ENCODE measurements at places on chromosomes 7 and 10.

GRCh38 chr7:28114056-28114455, 66.5 kb downstream of the JAZF1 start:
- no peak for DNase-seq

DNA sequence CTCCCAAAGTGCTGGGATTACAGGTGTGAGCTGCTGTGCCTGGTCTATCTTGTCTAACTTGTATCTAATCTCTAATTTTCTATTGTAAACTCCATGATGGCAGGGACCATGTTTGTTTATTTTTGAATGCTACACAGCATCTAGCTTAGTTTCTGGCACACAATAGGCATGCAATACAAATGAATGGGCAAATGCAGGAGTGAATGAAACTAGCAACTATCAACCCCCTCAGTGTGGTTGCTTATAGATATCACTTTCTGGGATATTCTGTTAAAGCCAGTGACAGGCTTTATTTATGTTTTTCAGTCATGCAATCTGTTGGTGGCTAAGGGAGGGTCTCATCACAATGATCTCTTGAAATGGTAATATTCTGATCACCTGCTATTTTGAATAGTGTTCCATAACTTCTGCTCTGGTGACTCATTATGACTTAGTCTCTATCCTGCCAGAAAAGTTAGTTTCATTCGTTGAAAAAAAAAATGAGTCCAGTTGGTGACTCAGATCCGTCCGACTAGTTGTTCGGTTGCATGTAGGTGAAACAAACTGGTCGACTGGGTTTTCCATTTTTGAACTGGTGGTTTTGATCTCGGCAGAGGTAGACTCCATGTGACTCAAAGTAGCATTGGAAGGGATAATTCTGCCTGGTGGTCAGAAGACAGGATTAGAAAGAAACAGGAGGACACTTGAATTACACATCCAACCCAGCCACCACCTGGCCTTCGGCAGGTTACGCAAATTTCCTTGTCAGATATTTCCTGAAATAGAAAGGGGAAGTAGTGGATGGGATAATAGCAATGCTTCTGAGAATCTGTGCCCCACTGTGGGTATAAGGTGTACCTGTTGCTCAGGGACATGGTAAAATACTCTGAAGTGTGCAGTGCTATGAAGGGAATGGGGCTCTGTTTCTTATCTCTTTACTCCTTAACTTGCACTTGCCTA, 76.8 kb downstream of the GATA3 start:
- no peak for DNase-seq

- peak; percentile 38 for DNase-seq
Observed at GRCh38 chr7:40572810-40573465, 438.1 kb downstream of the SUGCT start.

- no peak for DNase-seq
Observed at GRCh38 chr7:29400437-29400836, 163.2 kb upstream of the PRR15 start.

DNA sequence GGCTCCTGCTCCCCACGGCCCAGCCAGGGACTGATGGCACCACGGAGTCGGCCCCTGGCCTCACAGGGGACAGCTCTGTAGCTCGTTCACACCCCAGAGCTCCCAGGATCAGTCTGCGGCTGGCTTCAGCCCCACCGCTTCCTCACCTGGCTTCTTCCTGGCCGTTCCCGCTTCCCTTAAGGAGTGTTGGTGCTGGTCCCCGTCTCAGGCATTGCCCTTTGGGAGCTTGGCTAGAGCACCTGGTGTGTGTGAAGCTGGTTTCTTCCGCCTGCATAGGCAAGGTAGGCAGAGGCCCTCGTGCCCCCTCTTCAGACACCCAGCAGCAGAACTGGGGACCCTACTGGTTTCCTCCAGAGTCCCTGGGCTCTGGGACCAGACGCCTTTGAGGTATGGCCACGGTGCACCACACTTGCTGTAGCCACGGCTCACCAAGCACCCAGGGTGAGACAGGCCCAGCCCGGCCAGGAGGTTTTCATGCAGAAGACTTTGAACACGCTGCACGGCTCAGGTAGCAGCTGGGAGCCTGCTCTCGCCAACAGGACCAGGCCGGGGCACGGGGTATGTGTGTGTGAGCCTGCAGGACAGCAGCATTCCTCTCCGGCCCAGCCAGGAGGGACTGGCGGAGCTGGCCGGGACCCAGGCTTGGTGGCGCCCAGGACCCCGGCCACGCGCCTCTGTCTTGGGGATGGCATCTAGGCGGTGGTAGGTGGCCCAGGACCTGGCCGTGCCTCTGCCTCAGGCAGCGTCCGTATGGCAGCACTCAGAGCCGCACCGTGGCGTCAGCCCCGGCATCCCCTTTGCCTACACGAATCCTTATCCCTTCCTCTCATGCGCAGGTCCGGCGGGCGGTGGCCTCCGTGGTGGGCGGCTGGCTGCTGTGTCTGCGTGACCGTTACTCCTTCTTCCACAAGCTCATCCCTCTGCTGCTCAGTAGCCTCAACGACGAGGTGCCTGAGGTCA, 13.2 kb upstream of the PRKAR1B start:
- DNase-seq, result no peak

GRCh38 chr7:16923019-16923418, 41.2 kb upstream of the AGR3 start:
- no peak for DNase-seq

DNA sequence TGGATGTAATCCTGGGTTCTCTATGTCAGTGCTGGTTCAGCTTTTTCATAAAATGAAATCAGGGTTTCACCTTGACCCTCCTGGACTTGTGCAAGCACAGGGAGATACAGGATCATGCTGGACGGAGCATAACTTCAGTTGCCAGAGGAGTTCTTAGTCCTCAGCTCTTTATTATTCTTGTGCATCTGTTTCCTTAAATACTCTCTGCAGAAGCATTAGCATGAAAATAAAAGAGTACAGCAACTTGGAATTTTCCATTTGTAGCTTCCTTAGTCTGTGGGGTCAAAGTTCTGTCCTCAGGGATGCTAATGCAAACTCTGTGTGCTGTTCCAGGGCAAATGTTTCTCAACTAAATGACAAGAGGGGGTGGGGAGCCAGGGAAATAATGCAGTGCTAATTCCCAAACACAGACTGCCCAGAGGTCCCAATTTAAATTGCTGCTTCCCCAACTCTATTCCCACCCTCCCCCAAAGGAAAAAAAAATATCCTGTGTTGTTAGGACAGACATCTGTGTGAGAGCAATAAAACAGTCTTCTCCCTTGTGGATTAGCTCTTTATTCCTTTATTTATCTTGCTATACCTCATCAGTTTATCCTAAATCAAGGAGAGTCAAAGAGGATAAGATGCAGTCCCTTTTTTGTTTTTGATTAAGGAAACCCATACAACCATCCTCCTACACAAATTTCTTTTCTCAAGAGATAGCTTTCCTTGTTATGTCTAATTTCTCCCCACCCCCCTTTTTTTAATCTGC, 905.0 kb downstream of the LRMDA start:
- peak; percentile 70 for DNase-seq

DNA sequence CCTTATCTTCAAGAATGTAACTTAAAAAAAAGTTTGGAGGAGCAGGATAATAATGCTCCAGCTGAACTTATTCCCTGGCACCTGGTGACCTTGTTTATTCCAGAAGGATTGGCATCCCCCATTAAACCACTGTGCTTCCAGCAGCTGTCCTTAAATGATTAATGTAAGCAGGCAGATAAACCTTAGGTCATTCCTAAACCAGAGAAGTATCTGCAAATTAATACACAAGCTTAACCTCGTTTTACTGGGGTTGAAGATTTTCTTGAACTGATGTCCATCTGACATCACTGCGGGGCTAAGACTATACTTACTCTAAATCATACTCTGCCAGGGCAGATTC, 116.1 kb upstream of the PALS2 start:
- DNase-seq, result no peak

DNA sequence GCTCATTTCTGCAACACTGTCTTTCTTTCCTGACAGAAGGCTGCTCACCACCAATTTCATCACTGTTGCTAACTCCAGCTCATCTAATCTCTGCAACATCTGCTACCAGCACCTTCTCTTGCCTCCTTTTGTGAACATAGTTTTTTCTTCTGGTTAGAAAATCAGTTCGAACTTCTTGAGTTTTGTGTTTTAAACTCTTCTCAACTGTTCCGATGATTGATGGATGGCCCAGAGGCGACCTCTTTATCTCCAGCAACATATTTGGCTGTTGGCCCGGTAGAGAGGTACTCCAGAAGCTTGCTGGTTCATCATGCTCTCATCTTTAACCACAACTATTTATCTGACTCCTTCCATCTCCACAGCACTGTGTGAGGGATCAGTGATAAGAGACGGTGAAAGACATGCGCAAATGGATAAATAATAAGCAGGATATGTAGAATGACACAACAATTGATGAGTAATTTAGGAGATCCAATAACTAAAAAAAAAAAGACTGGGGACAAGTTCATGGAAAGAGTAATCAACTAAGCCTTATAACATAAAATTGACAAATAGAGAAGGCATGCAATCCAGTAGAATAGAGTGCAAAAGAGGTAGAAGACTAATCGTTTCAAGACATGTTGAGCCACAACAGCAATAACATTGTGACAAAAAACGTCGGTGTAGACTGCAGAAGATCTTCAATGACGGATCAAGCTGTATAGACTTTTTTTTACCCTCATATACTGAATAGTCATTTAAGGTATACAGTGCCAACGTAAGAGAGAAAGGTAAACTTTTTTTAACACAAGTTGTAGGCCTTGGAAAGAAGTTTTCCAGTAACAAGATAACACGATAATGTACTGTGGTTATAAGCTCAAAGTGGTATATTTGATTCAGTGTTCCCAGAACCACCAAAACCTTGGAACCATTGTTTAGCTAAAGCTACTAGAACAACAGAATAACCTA, 152.2 kb downstream of the CRPPA start:
- peak; percentile 3 for DNase-seq

GRCh38 chr10:104664205-104664604, 23.1 kb downstream of the SORCS3 start:
- no peak for DNase-seq

DNA sequence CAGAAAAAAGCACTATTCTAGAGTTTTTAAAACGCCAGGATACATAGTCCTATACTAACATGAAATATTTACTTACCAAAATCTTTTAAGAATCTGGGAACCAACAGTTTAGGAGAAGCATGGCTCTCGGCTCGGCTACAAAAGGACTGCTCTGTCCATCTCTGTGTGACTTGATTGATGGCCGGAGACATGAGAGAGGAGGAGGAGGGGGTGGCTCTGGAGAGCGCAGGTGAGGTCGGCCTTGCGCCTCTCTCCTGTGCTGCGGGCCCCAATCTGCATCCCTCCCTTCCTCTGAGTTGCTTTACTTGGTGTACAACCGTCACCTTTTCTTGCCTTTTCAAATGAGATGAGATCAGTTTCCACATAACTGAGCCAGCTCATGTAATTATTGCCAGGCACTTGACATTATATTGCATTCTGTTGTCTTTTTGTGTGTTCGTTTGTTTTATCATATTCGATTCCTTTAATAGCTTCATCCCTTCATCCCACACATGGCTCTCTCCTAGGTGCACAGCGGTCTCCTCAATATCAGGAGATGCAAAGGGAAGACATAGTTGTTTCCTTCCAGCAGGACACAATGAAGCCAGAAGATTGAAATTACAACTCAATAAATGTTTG, 87.8 kb upstream of the KLF6 start:
- no peak for DNase-seq

GRCh38 chr10:85611093-85611740, 755.4 kb downstream of the GRID1 start:
- DNase-seq, result no peak

DNA sequence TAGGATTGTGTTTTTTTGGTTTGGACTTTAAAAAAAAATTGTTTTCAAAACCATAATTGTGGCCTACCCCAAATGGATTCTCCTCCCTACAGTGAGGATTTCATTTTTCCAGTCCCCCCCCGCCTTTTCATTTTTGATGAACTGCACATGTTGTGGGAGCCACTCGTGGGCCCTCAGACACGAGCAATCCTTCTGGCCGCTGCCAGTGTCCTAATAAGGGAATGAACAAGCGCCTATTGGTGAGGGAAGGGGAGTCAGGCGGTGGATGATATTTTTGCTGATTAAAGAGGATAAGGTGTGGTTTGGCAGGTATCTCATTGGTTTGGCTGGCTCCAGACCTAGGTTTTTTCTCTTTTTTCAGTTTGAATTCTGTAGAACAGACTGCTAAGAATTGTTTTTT, 78.7 kb upstream of the AGBL3 start:
- DNase-seq, result peak; percentile 53

DNA sequence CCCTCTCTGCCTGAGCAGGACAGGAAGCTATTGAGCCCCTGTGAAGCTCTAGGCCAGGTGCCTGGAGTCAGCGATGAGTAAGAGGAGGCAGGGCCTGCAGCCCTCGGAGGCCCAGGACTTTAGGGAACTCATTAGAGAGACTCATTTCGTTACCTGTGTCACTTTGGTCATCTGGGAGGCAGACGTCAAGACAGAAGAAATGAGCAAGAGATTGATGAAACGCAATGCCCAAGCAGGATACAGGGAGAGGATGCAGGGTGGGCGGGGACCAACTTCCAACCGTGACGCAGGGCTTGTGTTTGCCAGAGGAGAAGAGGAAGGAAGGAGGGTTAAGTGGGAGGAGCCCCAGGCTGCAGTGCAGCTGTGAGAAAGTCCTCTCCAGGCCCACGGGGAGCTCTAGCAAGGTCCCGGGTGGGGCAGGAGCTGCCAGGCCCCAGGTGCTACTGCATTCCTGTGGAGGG, 26.4 kb upstream of the GNA12 start:
- no peak for DNase-seq

DNA sequence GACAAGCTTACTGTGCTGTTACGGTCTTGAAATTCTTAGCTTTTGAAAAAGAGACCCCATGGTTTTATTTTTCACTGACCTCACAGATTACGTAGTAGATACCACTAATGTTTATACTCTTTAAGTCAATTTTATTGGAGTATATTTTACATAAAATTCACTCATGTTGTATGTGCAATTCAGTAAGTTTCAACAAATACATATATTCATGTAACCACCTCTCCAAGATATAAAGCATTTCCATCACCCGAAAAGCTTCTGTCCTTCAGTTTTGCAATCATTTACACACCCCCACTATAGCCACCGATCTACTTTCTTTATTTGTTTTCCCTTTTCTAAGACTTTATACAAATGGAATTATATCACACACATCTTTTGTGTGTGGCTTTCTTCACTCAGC, 199.2 kb downstream of the PHF14 start:
- DNase-seq, result no peak

DNA sequence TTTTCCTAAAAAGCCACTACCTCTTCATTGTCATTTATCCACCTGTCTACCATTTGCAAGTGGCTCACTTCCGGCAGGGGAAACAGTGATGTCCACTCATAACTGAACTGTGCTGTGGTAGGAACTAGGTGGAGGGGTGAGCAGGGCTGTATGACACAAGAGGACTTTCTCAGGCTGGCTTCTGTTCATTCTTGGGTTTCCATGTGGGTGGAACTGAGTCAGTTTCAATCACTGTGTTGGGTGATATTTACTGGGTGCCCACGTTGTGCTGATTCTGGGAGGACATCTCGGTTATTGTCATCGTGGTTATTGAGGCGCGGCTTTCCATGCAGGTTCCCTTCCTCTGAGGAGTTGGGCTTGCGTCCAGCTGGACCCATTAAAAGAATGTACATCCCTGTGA, 38.8 kb downstream of the RAMP3 start:
- DNase-seq, result no peak

GRCh38 chr10:94066411-94066810, 72.7 kb downstream of the PLCE1 start:
- peak; percentile 78 for DNase-seq

- DNase-seq, result peak; percentile 5
Observed at GRCh38 chr7:2956526-2957368, 86.9 kb downstream of the CARD11 start.

Data from adipocyte (in vitro differentiated cells).